Foreskin keratinocyte (primary cell): ENCODE measurements at places on chromosomes 12 and 14.

- DNase-seq = no peak
Measured at GRCh38 chr12:24900196-24900595, 48.7 kb downstream of the BCAT1 start.

DNA sequence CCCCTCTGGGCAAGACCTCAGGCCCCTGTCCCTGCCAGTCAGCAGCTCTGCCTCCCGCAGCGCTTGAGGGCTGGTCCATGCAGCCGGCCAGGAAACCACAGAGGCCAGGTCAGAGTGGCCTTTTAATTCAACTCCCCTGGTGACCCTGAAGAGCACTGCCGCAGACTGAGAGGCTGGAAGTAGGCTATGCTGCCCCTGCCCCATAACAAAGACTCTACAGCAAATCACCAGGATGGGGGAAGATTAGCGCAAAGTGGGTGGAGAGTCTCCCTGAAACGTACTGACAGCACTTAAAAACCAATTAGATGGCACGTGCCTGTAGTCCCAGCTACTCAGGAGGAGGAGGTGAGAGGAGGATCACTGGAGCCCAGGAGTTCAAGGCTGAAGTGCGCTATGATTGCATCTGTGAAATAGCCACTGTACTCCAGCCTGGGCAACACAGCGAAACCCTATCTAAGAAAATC lies 70.5 kb downstream of the ITPK1 start:
- no peak for DNase-seq

GRCh38 chr12:82025462-82025861 lies 266.3 kb upstream of the PPFIA2 start:
- no peak for DNase-seq

DNA sequence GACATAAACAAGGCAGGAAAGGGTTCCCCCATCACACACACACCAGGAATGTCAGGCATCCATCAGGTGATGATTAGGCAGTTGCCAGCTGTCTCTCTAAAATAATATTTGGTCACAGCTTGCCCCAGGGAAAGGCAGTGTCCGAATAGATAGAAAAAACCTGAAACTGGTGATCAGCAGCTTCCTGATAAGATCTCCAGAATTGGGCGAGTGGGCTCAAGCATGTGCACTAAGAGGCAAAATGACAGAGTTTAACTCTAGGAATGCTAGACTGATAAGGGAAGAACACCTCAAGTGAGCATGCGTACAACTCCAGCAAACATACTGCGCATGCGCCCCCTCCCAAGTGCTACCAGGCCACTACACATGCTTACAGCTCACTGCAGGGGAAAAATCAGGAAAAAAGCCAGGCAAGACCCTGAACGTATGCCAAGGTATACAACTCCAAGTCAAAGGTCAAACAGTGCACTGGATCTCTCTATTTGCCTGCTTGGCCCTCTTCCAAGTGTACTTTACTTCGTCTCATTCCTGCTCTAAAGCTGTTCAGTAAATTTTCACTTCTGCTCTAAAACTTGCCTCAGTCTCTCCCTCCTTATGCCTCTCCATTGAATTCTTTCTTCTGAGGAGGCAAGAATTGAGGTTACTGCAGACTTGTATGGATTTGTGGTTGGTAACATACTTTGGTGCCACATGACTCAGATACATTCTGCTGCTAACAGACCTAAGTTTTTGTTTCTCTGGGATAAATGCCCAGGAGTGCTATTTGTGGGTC lies 73.5 kb upstream of the VASH1 start:
- peak; percentile 30 for DNase-seq

GRCh38 chr12:28223858-28224257 lies 33.6 kb downstream of the CCDC91 start:
- no peak for DNase-seq

- DNase-seq = no peak
Measured at GRCh38 chr14:99432485-99432884, 48.2 kb downstream of the SETD3 start.

GRCh38 chr12:56205445-56205844 lies 16.2 kb upstream of the SMARCC2 start:
- DNase-seq = no peak

- no peak for DNase-seq
Measured at GRCh38 chr14:63435204-63435603, 108.0 kb downstream of the PPP2R5E start.

DNA sequence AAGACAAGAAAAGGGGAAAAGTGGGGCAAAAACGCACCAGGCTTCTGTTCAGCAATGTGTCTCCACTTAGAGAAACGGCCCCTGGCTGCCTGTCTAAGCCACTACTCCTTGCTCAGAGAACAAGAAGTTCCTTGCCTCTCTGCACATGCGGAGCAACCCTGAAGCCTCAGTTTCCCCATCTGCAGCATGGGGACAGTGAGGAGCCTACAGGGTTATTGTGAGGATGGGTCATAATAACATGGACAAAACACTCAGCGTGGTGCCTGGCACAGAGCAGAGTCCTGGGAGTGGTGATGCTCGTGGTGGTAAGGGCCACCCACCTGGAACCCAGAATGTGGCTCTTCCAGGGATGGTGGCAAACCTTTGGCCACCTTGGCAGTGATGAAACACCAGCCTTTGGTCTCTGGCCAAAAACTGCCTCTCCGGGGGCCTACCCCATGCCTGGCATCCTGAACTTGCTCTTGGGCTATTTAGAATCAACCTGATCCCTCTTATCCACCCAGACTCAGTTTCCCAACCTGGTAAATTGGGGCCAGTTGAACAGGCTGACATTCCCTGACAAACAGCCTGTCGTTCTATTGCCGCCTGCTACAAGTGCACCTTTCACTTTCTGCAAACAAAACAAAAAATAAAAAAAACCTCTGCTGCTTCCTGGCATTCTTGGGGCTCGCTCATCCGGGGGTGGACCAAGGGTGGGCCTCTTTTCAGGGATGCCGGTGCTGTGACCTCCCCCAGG lies 56.5 kb upstream of the DLK1 start:
- DNase-seq = no peak

GRCh38 chr12:54001283-54002187 lies 1.6 kb downstream of the HOXC9 start:
- no peak for DNase-seq

GRCh38 chr12:92462049-92462448 lies 240.7 kb upstream of the PLEKHG7 start:
- no peak for DNase-seq

DNA sequence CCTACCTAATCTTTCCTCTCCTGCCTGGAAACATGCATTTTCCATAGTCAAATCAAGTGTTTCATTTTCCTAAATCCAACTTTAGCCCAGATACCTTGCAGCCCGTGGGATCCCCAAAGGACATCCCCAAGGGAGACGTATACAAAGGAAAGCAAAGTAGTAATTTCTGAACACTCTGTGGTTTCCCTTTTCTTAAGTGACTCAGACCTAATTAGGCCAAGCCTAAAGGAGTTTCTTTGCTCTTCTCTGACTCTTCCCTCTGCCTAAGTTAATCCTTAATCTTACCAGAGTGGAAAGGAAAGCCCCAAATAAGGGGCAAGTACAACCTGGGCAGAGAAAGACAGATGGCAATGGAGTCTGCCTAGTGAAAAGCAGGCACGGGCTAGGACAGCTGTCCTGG lies 250.3 kb downstream of the SPTSSA start:
- peak; percentile 67 for DNase-seq

DNA sequence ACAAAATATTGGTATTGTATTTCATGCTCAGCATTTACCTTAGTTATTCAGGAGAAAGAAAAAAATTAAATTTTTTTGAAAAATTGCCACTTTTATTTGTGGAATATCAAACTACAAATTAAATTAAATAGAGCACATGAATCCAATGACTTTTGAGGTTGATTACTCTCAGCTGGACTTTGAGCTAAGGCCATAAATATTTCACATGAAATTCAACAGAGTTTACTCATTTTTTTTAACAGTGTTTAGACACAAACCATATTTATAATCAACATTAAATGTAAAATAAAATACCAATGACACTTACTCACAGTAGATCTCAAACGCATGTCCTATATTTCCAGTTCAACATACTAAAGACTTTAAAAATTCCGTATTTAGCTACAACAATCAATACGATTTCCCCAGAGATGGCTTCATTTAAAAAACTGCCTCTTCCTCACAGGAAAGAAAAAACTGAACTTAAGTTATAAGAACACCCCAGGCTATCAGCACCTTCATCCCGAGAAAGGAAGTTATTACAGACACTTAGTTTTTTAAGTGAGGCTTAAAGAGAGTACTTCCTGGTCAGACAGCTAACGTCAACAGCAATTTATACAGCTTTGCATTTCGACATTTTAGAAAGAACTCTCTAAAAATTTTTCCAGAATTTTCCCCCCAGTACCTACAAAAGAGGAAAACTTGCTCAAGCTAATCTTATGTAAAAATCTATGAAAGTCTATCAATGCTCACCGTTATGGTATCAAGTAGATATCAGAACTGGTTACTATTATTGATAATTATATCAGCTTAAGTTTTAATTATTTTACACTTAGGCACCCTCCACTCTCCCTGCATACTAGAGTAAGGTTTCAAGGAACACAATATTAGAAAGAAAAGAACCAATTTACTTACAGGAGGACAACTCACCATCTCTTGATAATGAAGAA lies 13.8 kb downstream of the TAOK3 start:
- no peak for DNase-seq

GRCh38 chr12:64082866-64083268 lies 139.2 kb downstream of the KICS2 start:
- DNase-seq = no peak

GRCh38 chr14:63470962-63471793 lies 72.0 kb downstream of the PPP2R5E start:
- peak; percentile 69 for DNase-seq

GRCh38 chr12:63875703-63876102 lies 31.2 kb downstream of the SRGAP1 start:
- DNase-seq = no peak

DNA sequence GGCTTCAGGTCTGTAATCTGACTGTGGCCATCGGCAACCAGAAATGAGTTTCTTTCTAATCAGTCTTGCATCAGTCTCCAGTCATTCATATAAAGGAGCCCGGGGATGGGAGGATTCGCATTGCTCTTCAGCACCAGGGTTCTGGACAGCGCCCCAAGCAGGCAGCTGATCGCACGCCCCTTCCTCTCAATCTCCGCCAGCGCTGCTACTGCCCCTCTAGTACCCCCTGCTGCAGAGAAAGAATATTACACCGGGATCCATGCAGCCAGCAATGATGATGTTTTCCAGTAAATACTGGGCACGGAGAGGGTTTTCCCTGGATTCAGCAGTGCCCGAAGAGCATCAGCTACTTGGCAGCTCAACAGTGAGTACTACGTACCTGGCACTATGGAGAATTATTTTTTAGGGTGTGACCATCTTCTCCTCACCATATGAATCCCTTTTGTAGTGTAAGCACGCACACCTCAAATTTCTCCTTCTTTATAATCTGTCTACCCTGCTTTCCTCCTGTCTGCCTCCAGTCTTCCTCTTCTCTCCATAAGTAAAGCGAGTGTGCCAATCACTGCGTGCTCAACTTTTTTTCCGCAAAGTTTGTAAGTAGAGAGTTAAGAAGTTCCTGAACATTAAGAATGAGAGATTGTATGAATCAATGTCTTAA lies at the start of gene TPH2:
TSS of gene TPH2 (plus strand) at position 118 of the 658 bp plus-strand sequence. CDS start at position 260, 142 bp downstream.
- peak; percentile 5 for DNase-seq

DNA sequence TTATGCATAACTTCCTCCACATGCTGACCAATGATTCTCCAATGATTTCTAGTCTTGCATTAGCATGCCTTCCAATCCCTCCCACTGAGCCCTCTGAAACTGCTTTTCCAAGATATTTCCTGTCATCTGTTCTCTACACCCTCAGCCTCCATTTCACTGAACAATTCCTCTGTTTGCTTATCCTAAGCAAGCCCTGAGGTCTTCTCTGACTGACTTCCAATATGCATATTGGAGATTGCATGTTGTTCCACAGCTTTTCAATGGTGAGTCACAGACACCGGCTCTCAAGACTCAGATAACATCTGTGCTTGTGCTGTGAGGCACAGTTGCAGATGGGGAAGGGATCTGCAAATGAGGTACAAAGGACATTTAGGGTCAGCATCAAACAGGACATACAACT lies 141.0 kb downstream of the SLC16A7 start:
- peak; percentile 55 for DNase-seq

- DNase-seq = no peak
Measured at GRCh38 chr12:106625976-106626375, 43.2 kb downstream of the RFX4 start.

GRCh38 chr14:29236848-29237247 lies 470.3 kb downstream of the FOXG1 start:
- peak; percentile 77 for DNase-seq

DNA sequence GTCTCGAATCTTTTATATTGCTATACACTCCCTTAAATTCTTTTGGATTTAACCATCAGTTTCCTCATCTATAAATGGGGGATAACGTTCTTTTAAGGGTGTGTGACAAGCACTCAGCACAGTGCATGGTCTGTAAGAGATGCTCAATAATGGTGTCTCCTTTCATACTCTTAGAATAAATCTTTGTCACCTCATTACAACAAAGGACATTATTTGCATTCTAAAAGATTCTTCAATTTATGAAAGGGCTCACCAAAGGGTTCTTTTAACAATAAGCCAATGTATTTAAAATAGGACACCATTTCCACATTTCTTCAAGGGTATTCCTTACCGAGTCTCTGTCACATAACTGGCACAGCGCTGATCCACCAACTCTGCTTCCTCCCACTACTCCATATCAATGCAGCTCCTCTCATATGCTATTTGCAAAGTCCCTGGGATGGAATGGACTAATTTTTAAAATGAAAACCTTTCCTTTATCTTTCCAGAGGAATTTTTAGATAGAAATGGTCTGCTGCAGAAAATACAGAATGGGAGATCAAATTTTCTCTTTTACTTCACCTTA lies 29.2 kb upstream of the RIC8B start:
- no peak for DNase-seq

- no peak for DNase-seq
Measured at GRCh38 chr14:21334202-21334906, 49.5 kb downstream of the SUPT16H start.

DNA sequence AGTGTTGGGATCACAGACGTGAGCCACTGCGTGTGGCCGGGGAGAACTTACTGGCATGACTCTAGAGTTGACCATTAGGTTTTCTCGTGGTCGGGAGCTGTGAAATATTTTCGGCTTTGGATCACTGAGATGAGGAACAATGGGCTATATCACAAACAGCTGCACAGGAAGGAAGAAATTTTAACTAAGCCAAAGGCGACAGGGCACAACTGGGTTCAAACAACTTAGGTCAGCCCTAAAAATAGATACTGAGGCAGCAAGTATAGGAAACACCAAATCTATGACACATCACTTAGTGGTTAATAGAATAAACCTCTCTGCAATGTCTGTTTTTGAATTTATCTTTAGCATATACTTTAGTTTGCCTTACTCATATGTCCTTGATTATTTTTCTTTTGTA lies 162.9 kb downstream of the LRIG3 start:
- peak; percentile 32 for DNase-seq

GRCh38 chr12:25162866-25163265 lies 32.1 kb downstream of the DNAI7 start:
- no peak for DNase-seq
